ENCODE measurements at places on chromosomes 12 and 14. TPM values are rescaled to one million over a fixed set of nuclear protein-coding genes. Genes with fewer than 3 reads are reported as not detected.

EPYC gene
- not detected for total RNA-seq

GRCh38 chr14:50714450-50715073 lies 46.5 kb upstream of the SAV1 start:
- peak; percentile 24 for DNase-seq

DNA sequence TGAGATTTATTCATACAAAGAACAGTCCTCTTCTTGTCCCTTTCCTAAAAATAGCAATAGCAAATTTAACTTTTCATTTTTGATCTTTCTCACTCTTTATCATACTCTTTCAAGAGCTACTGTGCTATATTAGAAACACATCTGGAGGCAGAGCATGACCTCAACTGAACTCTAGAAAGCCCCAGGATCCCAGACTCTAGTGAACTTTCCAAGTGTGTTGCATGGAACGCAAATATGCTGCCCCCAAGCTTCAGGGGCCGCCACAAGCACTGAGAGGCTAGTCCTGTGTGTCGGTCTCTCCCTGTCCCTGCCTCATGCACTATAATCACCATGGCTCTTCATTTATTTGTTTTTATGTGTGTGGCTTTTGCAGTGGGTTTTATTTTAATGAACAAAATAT lies 38.7 kb upstream of the ZNF641 start:
- no peak for DNase-seq

- no peak for DNase-seq
Observed at GRCh38 chr14:24060984-24061913, 9.4 kb downstream of the CARMIL3 start.

All from activated CD4-positive, alpha-beta T cell treated with anti-CD3 and anti-CD28 coated beads, Interleukin-2, amount 10 ng/mL, durations not matched to agents 7 days and 5 days (primary cell).